ENCODE measurements at places on chromosomes 12 and 14.
A peak's percentile ranks its signal among the peaks of the same experiment; 100 is the strongest.

GRCh38 chr12:3030821-3031429 is 46.3 kb upstream of the TSPAN9 start:
- DNase-seq, result no peak

GRCh38 chr14:64753374-64753773 is 49.1 kb downstream of the PLEKHG3 start:
- no peak for DNase-seq

DNA sequence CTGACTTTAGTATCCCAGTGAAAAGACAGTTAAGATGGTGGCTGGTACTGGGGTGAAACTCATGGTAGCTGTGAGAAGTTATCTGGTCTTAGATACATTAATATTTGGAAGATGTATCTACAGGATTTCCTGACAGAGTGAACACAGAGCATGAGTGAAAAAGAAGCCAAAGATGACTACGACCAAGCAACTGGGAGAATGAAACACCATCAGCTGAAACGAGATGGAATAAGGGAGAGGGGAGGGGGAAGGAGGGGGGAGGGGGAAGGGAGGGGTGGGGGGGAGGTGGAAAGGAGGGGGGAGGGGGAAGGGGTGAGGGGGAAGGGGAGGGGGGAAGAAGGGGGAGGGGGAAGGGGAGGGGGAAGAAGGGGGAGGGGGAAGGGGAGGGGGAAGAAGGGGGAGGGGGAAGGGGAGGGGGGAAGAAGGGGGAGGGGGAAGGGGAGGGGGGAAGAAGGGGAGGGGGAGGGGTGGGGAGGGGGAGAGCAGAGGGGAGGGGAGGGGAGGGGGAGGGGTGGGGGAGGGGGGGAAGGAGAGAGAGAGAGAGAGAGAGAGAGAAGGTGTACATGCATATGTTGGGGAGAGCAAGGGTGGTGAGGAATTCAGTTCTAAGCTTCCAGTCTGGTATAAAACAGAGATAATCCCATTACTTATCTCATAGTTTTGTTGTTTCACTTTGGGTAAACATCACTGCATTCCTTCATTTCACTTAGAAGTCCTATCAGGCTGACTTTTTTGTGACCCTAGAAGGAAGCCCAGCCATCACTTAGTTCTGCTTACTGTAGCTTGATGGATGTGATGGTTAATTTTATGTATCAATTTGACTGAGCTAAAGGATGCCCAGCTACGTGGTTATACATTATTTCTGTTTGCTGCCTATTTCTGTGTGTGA is 73.9 kb downstream of the SPPL3 start:
- DNase-seq, result no peak

DNA sequence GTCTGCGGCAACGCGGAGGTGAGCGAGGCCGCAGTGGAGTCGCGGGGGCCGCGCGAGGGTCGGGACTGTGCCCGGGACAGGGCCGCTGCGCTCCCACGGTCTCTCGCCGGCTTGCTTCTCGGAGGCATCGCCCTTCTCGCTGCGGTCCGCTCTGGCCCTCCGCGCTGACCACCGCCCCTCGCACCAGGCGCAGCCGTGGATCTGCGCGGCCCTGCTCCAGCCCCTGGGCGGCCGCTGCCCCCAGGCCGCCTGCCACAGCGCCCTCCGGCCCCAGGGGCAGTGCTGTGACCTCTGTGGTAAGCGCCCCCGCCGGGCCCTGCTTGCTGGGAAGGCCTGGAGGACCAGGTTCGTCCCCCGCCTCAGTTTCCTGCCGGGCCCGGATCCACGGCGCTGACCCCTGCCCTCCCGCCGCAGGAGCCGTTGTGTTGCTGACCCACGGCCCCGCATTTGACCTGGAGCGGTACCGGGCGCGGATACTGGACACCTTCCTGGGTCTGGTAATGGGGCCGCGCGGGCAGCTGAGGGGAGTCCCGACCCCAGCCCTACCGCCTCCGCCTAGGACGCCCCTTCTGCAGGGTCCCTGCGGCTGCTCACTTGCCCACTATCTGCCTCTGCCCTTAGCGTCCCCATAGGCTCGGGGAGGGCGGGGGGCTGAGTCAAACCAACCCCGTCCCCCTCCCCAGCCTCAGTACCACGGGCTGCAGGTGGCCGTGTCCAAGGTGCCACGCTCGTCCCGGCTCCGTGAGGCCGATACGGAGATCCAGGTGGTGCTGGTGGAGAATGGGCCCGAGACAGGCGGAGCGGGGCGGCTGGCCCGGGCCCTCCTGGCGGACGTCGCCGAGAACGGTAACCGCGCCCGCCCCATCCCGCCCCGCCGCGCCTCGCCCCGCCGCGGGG is 7.0 kb downstream of the AMN start:
- DNase-seq, result no peak

DNA sequence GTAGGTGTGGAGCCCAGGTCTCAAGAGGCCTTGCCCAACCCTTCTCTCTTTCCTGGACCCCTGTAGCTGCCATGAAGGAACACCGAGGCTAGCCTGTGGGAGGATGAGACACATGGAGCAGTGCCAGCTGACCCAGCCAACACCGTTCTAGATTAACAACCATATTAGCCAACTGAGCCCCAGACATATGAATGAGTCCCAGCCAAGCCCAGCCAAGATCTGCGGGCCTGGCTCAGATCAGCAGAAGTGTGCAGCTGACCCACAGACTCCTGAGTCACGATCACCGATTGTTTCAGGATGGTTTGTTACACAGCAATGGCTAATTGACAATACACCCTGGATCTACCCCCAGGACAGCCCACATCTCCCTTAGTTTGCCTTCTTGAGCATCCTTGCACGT is 82.1 kb downstream of the NTF3 start:
- no peak for DNase-seq

DNA sequence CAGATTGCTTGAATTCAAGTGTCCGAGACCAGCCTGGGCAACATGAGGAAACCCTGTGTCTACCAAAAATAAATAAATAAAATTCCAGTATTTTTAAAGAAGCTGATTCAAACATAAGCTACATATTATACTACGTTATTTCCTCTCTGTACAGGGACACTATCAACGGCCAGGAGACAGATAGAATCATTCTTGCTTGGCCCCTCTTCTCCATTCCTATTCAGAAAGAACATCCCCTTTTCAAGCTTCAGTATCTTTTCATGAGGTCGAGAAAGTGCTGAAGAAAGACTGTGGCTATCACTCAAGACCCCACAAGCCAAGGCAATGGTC is 314 bp upstream of the DHRS7 start:
- DNase-seq, result no peak

DNA sequence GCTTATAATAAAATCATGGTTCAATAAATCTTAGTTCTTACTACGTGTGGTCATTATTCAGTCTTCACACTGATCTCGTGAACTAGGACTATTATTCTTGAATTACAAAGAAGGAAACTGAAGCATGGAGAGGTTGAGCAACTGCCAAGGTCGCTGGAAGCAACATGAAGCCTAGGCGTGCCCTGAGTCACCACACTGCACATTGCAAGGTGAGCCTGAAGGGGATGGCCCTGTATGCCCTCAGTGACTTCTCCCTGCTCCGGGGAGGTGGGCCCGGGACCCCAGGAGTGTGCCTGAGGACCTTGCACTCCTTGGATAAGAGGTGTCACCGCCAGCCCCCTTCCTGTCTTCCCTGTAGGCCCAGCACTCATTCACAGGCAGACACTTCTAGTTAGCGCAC is 161.6 kb downstream of the CACNA1C start:
- no peak for DNase-seq

GRCh38 chr12:110928700-110929099 is 8.3 kb upstream of the MYL2 start:
- no peak for DNase-seq

DNA sequence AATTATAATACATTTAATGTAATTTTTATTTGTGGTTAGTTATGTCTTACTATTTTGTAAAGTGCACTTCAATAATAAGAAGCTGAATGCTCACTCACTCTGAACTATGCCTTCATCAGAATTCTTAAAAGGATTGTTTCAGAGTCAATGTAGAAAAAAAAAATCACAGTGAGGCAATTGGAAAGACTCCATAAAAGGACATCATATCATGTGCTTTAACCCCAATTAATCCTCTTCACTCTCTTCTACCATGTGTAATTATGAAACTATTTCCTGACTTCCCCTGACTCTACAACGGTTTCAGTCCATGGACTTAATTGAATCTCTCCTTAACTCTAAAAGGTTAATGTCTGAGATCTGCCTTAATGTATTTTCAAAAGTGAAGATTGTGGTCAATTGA is 250.4 kb upstream of the ALG10 start:
- no peak for DNase-seq

GRCh38 chr14:90388982-90389381 is 7.8 kb upstream of the CALM1 start:
- DNase-seq, result no peak

GRCh38 chr14:76375947-76376404 is at the start of gene ESRRB:
ESRRB (plus strand) TSS chr14:76376137; CDS start chr14:76376402, 265 bp downstream.
- peak; percentile 32 for DNase-seq

GRCh38 chr14:95207475-95208233 is 50.3 kb upstream of the DICER1 start:
- DNase-seq, result no peak

DNA sequence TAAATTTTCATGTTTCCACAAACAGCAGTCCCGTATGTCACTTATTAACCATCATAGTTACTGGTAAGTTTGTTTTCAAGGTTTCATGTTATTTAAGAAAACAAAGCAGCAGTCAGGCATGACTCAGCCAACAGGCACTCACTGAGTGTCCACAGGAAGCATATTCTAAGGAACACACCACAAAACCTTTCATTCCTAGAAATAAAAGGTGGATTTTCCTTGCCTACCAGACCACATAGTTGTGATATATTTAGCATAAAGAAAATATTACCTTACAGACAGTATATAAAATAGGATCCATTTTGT is 143.3 kb upstream of the AVPR1A start:
- DNase-seq, result no peak

DNA sequence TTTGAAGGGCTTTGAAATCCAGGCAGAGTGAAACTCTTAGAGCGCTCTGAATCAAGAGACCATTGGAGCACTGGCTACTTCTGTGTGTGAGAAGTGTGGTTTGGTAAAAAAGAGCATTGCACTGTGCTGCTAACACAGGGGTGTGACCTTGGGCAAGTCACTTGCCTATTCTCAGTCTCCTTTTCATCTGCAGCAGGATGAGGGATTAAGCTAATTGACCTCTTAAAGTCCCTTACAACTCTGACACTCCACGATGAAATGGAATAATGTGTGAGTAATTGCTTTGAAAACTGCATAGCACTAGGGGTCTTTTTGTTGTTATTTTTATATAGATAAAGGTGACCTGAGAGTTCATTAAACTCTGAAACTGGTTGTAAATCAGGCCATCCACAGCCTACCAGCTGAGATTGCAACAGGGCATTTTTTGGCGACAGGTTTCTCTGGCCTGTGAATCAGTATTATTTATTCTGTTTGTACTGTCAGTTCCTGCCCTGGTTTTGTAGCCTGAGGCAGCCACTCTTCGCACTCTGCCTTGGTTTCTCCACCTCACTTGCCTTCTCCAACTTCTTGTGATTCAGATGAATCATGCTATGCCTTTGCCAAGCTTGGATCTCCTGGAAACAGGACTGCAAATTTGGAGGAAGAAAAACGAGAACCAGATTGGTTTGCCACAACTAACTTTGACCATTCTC is 159.9 kb upstream of the PARP11 start:
- DNase-seq, result no peak

DNA sequence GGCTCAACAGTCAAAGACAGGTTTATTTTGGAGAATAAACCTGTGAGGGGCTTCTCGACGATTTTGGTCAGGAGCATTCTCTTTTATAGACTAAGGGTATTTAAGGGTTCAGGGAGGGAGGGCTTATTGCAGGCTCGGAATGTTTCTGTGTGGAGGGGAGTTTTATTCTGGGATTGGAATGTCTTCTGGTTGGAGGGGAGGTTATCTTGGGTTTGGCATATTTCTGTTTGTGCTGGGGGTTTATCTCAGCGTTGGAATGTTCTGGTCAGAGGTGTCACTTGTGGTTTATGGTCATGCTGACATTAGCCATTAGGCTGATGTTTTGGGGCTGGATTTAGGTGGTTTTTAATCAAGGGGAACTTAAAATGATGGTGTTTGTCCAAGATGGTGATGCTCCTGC is 103.9 kb downstream of the SUDS3 start:
- no peak for DNase-seq

DNA sequence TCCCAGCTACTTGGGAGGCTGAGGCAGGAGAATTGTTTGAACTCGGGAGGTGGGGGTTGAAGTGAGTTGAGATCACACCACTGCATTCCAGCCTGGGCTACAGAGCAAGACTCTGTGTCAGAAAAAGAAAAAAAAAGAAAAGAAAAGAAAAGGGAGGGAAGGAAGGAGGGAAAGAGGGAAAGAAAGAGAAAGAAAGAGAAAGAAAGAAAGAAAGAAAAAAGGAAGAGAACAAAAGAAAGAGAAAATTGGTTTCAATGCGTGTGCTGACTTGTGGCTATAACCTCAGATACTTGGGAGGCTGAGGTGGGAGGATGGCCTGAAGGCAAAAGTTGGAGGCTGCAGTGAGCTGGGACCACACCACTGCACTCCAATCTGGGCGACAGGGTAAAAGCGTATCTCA is 128.4 kb upstream of the TBX3 start:
- no peak for DNase-seq

- no peak for DNase-seq
Measured at GRCh38 chr12:26854031-26854390, 21.0 kb upstream of the ITPR2 start.

DNA sequence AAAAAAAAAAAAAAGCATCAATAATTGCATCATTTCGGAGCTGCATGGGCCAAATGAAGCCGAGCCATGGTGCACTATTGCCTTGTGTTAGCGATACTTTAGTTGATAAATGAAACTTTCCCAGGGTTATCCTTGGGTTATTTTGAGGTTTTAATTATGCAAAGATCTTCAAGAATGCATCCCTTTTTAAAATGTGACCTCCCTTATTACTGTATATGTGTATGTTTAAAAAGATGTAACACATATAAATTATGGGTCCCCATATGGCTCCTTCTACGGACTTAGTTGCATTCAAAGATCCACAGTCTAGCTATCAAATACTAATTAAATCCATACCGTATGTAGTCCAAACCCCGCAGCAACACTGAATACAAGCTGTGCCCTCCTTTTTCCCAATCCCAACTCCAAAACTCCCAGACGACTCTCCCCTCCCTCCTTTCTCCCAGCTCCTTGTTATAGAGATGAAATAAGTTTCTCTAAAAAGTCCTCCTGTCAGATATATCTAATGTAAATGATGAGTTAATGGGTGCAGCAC is 129.3 kb upstream of the MAP1LC3B2 start:
- DNase-seq, result no peak

- no peak for DNase-seq
Measured at GRCh38 chr12:69821456-69822159, 3.4 kb upstream of the MYRFL start.

GRCh38 chr14:20555845-20556244 is 5.0 kb downstream of the RNASE9 start:
- DNase-seq, result no peak

DNA sequence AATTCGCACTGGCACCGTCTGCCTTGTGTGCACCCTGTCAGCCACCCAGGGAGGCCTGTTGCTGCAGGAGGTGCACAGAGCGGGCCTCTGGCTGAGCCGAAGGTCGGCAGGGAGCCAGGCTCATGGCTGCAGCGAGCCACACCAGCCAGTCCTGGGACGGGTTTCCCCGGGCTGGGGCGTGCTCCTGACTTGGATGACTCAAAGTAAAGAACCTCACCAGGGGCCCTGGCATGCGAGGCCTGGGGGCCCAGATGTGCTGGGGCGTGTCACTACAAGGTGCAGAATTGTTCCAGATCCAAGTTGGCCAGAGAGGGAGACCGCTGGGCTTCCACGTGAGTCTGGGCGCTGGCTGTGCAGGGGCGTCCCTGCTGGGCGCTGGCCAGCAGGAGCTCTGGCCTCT is 34.5 kb downstream of the FBRSL1 start:
- DNase-seq, result no peak

Data from head of caudate nucleus (tissue), 42 donors.